ENCODE measurements at places on chromosomes 2 and 18.

- DNase-seq = no peak
These were observed 29.8 kb downstream of the CDC42EP3 start for GRCh38 chr2:37641582-37642171.

DNA sequence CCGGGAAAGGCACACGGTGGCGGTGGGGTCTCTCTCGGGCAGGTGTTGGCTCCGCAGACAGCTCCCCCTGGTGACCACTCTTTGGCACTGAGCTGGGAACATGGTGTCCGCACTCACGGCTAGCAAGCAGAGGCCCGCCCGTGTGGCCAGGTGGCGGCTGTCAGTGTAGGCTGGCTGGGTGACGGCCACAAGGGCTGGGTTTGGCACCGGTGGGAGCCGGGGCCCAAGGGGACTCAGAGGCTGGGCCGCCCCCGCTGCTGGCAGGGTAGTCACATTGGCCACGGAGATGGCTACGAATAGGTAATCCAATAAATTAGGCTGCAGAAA lies 1071.7 kb downstream of the RPIA start:
- no peak for DNase-seq

GRCh38 chr2:27773959-27774358 lies 2.4 kb downstream of the MRPL33 start:
- no peak for DNase-seq

GRCh38 chr2:240922982-240923537 lies 16.9 kb downstream of the CROCC2 start:
- DNase-seq = no peak

- peak; percentile 34 for DNase-seq
These were observed 95.4 kb upstream of the BCL2L11 start for GRCh38 chr2:111025288-111025687.

GRCh38 chr18:51569153-51569552 lies 371.7 kb upstream of the MEX3C start:
- DNase-seq = no peak

GRCh38 chr2:128263902-128264331 lies 54.8 kb downstream of the HS6ST1 start:
- no peak for DNase-seq

DNA sequence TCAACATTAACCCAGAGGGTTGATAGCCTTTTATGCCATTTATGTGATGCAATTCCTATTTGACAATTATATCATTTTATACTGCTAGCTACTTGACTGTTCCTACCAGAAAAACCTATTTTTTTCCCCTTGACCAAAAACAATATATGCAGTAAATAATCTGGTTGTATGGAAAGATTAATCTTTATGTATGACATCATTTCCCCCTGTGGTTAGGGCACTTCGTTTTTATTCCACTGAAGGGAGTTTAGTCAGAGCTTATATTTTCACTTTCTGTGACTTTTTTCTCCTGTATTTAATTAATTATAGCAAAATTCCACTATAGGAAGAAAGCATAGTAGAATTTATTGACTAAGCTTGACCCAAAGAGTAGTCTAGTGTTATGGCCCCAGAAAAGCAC lies 107.6 kb downstream of the HAUS1 start:
- peak; percentile 56 for DNase-seq

DNA sequence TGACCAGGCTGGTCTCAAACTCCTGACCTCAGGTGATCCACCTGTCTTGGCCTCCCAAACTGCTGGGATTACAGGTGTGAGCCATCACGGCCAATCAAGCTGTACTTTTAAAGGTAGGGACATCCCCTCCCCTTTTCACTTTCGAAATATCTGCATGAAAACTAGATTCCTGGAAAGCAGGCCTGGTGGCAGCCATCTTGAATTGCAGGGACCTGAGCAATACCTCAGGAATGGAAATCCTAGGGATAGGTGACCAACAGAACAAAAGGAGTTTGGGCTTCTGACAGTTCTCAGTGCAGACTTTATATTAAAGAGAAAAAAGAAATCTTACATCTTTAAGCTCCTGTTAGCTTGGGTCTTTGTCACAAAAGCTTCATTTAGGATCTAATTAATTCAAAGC lies 62.6 kb downstream of the KLF7 start:
- no peak for DNase-seq

GRCh38 chr2:103365071-103365470 lies 603.2 kb downstream of the TMEM182 start:
- no peak for DNase-seq

- no peak for DNase-seq
These were observed 30.8 kb downstream of the ZNF892 start for GRCh38 chr2:95238131-95238530.

DNA sequence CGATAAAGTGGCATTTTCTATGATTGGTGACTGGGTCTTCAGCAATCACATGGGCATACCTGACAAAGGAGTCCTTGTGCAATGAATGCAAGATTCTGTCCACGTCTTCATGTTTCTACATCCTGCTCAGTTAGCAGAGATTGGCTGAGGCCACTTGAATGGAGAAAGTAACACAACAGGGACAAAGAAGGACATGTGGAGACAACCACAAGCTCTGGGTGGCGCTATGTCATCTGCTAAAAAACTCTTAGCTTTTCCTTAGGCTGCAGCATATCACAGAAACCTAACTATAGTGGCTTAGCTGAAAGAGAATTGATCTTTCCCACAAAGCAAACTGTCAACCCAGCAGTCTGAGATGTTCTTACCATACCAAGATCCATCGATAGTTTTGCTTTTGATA lies 1109.7 kb downstream of the SOCS6 start:
- DNase-seq = no peak

- DNase-seq = no peak
These were observed 18.6 kb upstream of the GYPC start for GRCh38 chr2:126637386-126637785.

DNA sequence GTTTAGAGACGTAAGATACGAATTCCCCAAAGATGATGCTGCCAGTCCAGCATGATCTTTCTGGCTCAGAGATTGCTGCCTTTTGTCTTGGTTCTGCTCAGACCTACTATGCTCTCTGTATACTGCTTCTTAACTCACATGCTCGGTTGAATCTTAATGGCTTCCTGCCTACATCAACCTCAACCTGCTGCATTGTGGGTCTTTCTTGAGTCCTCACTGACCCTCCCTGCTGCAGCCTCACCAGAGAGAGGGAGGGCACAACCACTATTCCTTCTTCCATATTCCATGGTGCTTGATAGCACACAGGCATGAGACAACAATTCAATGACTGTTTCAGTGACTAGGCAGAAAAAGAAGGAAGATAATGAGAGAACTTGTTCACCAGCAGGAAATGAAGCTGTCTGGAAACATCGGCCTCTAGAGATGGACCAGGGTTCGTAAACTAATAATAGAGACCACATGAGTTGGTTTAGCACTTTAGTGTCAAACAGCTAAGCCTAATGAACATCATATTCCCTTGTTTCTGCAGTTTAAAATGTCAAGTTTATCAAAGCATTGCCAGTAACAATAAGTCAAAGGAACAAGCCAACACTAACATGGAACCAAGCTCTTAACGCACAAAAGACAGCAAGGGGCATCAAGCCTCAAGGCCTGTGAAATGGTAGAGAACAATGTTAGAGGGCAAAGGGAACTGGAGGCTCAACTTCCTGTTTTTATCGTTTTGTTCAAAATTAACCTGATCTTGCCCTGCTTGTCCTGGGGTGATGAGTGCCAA lies 333.9 kb downstream of the PDE11A start:
- DNase-seq = no peak

- DNase-seq = no peak
These were observed 88.0 kb upstream of the TTC39C start for GRCh38 chr18:23926571-23926970.

- DNase-seq = no peak
These were observed 265.7 kb downstream of the ICOS start for GRCh38 chr2:204202253-204202652.

All from activated CD4-positive, alpha-beta T cell treated with anti-CD3 and anti-CD28 coated beads, Interleukin-2, Interleukin-6, amounts not matched to agents 100 ng/mL and 50 ng/mL, durations not matched to agents 16 hours and 8 hours (primary cell).